ENCODE measurements at places on chromosomes 2 and 18.

- DNase-seq = no peak
Observed at GRCh38 chr2:226142463-226142862, 657.2 kb downstream of the IRS1 start.

- DNase-seq = no peak
Observed at GRCh38 chr2:237895544-237896506, 36.4 kb downstream of the RAMP1 start.

- no peak for DNase-seq
Observed at GRCh38 chr18:78230911-78231310, 748.7 kb upstream of the SALL3 start.

DNA sequence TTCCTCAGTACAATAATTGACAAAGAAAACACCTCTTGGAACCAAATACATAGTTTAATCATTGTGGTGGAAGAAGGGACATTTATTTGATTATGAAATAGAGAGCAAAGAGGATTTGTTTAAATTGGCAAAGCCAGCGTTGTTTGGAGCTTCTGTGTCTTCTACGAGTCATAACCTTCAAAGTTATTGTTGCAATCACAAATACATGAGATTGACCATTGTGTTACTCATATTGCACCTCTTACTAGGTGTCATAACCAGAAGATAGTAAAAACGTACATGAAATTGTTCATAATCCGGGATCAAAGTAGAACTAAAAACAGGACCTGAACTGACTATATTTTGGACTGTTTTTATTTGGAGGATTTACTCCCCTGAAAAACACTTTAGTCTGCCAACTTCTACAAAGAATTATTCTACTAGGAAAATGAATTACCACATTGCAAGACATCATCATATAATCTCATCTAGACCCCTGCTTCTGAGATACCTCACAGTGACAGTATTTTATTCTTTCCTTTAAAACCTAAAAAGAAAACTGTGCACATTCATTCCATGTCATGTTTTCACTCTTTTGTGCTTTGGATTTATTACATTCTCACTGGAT, 151.7 kb upstream of the KLF7 start:
- DNase-seq = no peak

All from activated B cell treated with CpG ODN at 0.5 μM for 24 hours (primary cell).